Amygdala (tissue), 56 donors: ENCODE measurements at places on chromosomes 16 and 17.

DNA sequence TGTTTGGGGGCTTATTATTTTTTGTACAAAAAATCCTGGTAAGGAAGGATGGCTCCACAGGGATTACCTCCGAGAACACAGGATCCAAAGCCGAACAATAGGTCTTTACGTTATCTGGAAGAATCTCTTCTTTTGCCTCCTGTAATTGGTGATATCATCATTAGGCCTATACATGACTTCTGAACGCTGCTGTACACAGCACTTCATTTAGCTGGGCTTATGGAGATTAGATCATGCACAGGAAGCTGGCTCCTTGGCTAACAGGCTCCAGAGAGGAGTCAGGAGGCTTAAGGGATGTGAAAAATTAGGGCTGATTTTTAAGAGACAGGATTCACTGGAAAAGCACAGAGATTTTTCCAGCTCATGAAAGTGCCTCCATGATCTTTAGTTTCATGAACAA, 54.7 kb downstream of the TANGO6 start:
- no peak for DNase-seq

DNA sequence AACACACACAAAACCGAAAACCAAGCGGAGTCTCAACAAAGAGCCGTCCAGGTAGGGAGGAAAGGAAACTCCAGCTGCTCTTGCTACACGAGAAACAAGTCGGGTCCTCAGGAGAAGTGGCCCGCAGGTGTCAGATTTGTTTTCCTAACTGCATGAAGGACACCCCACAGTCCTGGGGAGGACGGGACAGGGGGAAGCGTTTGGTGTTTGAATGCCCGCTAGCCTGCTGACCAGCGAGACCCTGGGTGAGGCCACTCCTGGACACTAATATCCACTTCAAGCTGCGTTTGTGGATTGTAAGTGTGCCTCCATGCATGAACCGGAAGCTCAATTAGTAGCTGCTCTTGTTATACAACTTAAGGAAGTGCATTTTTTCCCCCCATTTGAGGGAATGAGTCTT, 299.5 kb downstream of the MAF start:
- no peak for DNase-seq

DNA sequence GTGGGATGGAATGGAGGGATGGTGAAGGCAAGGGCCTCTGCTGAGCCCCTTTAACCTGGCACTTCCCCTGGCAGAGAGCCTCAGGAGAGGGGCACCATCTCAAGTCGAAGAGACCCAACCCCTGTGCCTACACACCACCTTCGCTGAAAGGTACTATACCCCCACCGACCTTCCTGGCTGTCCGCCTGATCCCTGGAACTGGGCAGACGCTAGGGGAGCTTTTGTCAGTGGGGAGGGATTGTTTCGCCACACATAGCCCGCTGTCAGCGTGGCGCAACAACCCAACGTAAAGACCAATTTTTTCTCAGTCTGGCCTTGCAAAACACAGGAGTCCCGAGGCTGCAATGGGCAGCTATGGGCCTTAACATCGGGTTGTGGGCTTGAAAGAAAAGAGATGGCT, 3.1 kb downstream of the PPP1R1B start:
- no peak for DNase-seq

- no peak for DNase-seq
These were observed 451.3 kb upstream of the ZFHX3 start for GRCh38 chr16:73499276-73499675.

DNA sequence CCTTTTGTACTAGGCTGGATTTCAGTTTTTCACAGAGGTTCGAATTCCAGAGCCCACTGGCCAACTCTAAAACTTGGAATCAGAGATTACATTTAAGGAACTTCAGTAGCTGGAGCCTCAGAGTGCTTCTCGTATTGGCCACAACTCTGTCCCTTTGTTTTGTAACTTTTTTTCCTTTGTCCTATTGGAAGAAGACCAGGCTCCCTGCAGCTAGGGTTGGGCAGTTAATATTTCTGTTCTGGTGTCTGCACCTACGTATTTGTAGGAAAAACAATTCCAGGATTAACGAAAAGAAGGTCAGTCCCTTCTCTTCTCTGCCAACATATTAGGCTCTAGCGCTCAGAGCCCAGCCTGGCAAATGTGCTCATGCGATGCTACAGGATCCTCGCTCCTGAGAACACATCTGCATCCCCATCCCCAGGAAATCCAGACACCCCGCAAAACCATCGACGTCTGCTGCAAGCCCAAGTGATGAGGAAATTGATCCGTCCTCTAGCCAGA, 1.9 kb downstream of the CDH11 start:
- DNase-seq = peak; percentile 49
